Smooth muscle cell of trachea (primary cell): ENCODE measurements at places on chromosomes 3 and 15. TPM values are rescaled to one million over a fixed set of nuclear protein-coding genes. Genes with fewer than 3 reads are reported as not detected.

The SETD2 gene
- total RNA-seq: 25.1 and 36.7 TPM in 2 replicates

The RPN1 gene
- 418 and 502 TPM in 2 replicates for total RNA-seq

The ZBTB11 gene
- total RNA-seq: 22.5 and 23.0 TPM in 2 replicates

The RTP1 gene
- total RNA-seq: not detected in 2 replicates

The BHLHE40 gene
- total RNA-seq: 6.3 and 22.7 TPM in 2 replicates

The TUSC7 gene
- total RNA-seq: under 0.01 TPM in 1 of 2 replicates, not detected in the other

The IGSF11 gene
- total RNA-seq: 0.44 TPM in 1 of 2 replicates, not detected in the other

The AEN gene
- 42.6 and 76.3 TPM in 2 replicates for total RNA-seq
